ENCODE measurements at places on chromosomes 6 and 20.

DNA sequence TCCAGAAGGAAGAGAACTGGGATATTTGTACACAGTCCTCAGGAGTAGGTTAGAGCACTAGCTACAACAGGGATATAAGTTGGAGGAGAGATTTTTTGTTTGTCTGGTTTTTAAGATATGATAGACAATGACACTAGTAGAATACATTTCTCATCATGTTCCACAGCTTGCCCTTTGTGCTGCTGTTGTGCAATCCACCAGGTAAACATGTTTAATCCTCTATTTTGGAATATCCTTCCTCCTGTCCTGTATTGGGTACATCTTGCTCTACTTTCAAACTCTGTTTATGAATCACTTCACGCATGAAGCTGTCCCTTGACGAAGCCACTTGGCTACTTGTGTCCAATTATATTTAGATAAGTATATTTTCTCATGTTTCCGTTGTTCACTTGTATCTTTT is 153.6 kb upstream of the TENT5A start:
- no peak for DNase-seq

GRCh38 chr6:168126566-168127383 is 47.8 kb upstream of the FRMD1 start:
- no peak for DNase-seq

- DNase-seq = no peak
Measured at GRCh38 chr6:128394167-128394566, 126.2 kb downstream of the PTPRK start.

DNA sequence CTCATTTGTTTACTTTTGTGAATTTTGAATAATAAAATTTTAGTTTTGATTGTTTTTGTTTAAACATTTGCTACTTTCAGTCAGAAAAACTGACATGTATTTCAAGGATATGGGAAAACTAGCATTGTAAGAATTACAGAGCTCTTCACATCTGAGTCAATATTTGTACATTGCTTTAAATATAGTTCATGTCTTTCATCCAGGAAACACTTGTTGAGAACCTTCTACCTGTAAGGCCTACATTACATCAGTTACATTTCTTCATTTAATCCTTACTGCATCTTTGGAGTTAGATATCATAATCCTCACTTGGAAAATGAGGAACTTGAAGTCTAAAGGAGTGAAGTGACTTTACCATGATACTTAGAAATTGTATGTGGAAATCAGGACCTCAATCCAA is 242.9 kb downstream of the KCNQ5 start:
- DNase-seq = no peak

DNA sequence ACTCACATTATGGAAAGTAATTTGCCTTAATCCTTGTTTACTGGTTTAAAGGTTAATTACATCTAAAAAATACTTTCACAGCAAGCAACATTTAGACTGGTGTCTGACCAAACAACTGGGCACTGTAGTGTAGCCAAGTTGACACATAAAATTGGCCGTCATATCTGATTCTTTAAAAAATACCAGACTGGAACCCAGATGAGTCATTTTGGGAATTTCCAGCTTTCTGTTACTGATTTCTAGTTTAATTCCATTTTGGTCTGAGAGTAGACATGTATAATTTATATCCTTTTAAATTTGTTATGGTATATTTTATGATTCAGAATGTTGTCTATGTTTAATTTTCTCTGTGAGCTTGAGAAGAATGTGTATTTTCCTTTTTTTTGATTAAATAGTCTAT is 44.1 kb downstream of the SCP2D1 start:
- DNase-seq = no peak

- no peak for DNase-seq
Measured at GRCh38 chr6:51024126-51024525, 205.5 kb downstream of the TFAP2B start.

DNA sequence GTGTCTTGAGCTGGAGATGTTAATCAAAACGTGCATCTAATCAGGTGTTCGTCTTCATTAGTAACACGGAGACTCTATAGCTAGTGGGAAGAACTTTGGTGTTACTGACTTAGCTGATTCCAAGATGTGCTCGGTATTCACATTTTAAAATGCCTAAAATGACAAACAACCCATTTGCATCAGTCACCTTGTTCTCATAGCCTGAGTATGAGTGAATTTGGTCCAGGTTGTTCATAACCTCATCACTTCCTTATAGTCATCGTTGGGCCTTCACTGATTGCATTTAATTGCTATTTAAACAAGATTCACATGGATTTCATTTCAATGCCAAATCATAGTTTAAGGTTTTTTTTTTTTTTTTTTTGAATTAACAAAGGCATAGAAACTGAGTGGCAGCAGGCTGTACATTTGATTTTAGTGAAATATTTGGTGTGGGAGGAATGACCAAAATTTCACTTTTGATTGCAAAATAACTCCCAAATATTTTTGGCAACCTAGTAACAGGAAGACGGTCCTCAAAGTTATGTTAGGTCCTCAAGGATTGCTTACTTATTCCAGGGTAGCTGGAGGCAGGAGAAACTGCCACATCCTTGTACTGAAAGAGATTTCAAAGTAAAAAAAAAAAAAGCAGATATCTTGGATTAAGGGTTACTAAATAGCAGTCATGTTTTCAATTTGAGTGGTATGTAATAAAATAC is 104.7 kb downstream of the JARID2 start:
- DNase-seq = no peak

DNA sequence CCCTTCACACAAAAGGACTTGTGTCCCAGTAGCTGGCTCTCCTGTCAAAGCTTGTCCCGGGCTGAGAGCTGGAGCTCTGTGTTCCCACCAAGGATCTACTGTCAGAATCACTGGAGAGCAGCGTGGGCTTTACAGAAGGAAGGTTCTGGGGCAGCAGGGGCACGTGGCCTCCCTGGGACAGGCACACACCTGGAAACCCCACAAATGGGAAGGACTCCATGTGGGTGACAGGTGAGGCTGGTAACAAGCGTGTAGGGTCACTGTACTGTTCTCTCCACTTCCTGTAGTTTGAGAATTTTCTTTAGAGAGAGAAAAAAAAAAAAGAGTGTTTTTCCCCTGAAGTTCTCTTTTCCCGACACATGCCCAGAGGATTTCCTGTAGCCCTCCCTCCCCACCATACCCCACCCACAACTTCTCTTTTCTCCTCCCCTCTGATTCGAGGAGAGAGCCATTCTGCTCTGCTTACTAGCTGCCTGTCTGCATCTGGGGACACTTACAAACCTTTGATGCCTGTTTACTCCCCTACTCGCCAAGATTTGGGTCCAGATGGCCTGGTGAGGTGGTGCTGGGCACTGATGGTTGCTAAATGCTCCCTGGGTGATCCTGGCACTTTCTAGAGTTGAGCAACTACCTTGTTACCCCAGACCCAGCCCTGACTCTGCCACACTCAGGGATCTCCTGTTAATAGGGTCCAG is 84.1 kb upstream of the SIRPA start:
- DNase-seq = no peak

DNA sequence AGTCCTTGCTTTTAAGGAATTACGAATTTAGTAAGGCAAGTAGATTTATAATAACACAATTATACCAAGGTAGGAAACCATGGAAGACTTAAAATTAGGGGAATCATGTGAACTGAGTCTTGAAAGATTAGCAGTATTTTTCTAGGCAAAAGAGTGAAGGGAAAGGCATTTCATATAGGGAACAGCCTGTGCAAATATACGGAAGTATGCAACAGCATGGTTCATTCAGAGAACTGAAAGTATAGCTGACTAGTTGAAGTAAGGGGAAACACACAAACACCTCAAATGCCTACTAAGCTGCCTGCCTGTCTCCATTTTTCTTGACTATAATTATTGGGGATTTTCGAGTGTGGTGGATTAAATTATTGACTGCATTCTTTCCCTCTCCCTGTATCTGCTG is 39.0 kb upstream of the ECHDC1 start:
- no peak for DNase-seq

DNA sequence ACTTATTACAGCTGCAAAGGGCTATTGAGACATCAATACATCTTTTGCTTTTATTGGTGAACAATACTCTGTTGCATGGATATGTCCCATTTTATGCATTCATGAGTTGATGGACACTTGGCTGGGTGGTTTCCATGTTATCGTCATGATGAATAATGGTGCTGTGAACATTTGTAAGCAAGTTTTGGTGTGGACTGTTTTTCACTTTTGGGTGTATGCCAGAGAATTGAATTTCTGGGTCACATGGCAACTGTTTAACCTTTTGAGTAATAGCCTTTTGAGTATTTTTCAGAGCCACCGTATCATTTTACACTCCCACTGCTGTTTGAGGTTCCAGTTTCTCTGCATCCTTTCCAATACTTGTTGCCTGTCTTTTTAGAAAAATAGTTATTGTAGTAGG is 107.0 kb downstream of the JARID2 start:
- no peak for DNase-seq

DNA sequence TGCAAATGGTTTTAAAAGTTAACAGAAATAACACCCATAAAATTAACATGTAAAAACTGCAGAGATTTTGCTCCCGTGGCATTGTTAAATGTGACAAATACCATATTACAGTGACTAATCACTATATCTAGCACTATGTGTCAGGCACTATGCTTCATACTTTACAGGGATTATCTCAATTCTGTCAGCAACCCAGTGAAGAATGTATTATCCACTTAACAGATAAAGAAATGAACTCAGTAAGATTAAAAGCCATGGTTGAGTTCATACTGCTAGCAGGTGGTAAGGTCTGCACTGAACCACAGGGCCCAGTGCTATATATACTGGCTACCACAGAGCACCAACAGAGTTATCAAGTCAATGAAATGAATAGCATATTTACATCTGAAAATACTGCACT is 65.4 kb downstream of the RWDD2A start:
- DNase-seq = no peak

DNA sequence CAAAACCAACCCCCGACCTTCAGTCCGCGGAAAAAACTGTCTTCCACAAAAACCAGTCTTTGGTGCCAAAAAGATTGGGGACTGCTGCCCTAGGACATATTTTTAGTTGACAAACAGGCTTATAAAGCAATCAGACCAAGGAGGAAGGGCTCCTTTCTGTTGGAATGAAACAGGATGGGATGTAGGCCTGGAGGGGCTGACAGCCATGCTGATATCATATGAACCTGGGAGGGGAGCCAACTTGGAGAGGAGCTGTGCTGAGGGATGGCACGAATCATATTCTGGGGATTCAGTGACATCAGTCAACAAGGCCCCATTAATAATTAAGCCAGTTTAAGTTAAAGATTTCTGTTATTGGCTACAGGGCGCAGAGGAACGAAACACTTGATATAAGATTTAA is 225.4 kb upstream of the TSHZ2 start:
- DNase-seq = no peak
